ENCODE measurements at places on chromosomes 7 and 10.

- DNase-seq, result no peak
Measured at GRCh38 chr7:2181077-2181854, 51.5 kb downstream of the MAD1L1 start.

- DNase-seq, result no peak
Measured at GRCh38 chr7:16205466-16205865, 215.9 kb downstream of the CRPPA start.

- no peak for DNase-seq
Measured at GRCh38 chr7:128053991-128054390, 22.8 kb upstream of the LRRC4 start.

GRCh38 chr10:86804805-86805204 lies 48.4 kb downstream of the BMPR1A start:
- DNase-seq, result no peak

DNA sequence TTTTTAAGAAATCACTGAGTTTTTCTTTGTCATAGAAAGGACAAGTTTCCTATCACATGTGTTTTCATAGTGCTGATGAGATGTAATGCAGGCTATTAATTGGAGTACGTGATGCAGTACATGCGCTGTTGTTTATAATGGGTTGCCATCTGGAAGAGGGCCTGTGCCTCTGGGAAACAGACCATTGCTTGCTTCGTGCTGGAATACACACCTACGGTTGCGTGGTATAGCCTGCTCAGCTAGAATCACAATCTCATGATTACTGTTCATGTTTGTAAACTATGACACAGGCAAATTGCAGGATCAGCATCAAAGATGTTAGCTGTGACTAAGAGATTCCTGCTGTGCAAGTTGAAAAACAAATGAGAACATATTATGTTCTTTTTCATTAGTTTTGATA lies 107.2 kb upstream of the STEAP1B start:
- no peak for DNase-seq

DNA sequence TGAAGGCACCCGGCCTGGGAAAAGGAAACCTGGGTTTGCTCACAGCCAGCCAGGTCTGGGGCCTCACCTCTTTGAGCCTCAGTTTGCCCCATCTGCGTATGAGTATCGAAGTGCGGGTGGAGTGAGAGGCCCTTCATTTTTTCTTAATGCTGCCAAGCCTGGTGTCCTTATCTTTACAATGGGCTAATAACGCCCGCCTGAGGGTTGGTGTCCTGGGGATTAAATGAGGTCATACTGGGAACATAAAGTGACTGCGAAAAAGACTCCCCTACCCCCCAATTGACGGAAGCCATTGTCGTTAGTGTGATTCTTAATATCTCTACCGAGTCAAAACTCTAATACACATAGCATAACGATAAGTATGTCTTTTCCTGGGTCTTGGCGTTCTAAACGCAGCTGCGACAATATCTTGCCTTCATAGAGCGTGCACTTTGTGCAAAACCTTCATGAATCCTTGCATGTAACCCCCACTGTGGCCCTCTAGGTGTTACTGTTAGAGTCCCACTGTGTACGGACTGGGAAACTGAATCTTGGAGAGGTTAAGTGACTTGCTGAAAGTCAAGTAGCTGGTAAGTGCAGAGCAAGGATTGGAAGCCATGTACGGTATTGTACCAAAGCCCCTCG lies 11.4 kb upstream of the GRB10 start:
- no peak for DNase-seq

GRCh38 chr10:131848741-131849590 lies 51.8 kb upstream of the PPP2R2D start:
- no peak for DNase-seq

DNA sequence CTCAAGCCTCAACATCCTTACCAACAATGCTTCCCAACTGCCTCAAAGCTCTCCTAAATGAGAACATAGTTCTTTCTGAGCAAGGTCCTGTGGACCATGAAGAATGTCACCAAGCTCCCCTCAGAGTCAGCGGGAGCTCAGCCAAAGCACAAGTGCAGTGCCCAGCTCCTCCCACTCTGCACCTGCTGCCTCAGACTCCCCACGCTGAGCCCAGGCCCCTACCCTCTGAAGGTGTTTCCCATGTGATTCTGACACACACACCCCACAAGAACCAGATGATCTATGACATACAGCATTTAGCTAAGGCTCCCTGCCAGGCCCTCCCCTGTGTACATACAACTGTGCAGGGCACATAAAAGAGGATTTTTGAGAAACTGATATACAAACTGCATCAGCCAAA lies 19.2 kb downstream of the ERCC6 start:
- no peak for DNase-seq

DNA sequence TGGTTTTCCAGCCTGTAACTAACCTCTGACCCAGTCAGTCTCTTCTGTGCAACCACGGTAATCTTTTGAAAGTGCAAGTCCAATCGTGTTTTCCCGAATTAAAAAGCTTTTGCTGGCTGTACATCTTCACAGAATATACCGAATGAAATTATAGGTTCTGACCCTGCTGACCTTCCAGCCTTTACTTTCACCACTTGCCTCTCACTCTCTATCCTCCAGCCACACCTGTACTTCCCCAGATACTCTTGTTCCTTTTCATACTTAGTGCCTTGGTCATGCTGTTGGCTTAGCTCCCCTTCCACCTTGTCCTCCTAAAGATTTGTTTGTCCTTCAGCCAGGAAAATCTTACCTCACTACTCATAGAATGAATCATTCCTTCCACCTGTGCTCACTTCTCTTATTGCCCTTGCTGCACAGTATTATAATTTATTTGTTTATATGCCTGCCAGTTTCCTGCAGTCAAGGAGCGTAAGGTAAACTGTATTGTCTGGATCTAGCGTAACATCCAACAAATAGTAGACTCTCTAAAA lies 2.3 kb upstream of the PNPLA8 start:
- DNase-seq, result no peak

GRCh38 chr10:43350686-43351085 lies 20.8 kb upstream of the FXYD4 start:
- no peak for DNase-seq

GRCh38 chr10:972763-973162 lies 15.5 kb upstream of the GTPBP4 start:
- DNase-seq, result no peak

DNA sequence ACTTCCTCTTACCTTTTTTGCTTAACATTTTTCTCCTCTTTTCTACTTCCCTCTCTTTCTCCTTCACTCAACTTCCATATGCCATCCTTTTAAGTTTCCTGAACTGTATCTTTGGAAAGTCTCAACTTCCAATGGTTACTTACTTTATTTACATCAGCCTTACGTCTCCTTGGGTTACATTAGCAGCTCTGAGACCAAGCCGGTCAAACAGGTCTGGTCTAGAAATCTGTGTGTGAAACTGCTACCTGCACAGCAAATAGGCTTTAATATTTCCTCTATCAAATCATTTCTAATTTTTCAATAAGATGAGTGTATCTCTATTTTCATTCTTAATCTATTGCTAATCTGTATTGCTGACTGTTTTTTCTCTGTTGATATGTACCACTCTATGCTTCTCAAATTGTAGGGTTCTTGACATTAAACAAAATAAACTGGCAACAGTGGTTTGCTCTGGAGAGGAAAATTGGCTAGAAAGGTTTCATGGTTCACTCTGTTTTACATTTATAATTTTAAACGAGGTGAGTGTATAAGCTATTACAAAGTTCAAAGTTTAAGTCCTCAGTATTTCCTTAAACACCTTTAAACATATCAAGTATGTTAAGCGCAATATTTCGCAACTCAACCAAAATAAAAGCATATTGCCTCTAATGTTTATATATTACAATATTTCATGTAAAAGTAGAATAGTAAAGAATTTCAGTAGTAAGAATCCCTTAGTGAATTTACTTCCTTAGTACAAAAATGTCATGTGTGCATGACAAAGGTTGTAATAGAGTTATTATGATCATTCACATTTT lies 3.6 kb upstream of the SEMA3C start:
- DNase-seq, result no peak

DNA sequence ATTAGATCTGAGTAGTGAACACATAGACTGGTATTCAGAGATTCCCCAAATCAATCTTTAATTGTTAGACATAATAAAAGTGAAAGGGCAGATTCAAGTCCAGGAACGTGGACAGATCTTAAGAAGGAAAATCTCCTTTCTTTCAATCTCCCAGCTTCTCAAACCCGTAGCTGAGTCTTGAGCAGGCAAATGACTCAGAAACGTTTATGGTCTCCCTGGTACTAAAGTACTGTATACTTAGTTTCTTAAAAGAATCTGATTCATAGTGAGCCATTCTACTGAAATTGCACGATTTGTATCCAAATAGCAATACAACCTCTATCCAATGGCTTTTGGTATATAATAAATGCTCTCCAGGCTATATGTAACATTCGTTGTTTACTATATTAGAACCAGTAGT lies 140.4 kb upstream of the RHEB start:
- DNase-seq, result no peak

DNA sequence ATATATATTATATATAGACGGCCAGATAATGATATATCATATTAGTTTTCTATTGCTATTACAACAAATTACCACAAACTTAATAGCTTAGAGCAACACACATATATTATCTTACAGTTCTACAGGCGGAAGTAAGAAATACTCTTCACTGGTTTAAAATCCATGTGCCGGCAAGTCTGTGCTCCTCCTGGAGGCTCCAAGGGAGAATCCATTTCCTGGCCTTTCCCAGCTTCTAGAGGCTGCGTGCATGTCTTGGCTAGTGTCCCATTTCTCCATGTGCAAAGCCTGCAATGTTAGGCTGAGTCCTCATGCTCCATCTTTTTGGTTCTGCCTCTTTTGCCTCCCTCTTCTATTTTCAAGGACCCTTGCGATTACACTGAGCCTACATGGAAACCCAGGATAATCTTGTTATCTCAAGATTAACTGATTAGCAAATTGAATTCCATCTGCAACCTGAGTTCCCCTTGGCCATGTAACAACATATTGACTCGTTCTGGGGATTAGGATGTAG lies 23.9 kb upstream of the PNLIPRP3 start:
- DNase-seq, result no peak

DNA sequence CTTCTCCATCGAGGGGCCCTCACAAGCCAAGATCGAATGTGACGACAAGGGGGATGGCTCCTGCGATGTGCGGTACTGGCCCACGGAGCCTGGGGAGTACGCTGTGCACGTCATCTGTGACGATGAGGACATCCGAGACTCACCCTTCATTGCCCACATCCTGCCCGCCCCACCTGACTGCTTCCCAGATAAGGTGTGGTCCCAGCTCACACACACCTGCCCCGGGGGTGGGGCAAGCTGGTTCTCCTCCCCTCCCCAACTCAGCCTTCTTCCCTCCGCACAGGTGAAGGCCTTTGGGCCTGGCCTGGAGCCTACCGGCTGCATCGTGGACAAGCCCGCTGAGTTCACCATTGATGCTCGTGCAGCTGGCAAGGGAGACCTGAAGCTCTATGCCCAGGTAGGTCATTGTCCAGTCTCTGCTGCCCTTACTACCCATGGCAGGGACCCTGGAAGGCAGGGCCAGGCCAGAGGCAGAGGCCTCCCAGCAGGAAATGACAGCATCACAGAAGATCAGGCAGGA lies 11.0 kb downstream of the FLNC start:
- peak; percentile 55 for DNase-seq

DNA sequence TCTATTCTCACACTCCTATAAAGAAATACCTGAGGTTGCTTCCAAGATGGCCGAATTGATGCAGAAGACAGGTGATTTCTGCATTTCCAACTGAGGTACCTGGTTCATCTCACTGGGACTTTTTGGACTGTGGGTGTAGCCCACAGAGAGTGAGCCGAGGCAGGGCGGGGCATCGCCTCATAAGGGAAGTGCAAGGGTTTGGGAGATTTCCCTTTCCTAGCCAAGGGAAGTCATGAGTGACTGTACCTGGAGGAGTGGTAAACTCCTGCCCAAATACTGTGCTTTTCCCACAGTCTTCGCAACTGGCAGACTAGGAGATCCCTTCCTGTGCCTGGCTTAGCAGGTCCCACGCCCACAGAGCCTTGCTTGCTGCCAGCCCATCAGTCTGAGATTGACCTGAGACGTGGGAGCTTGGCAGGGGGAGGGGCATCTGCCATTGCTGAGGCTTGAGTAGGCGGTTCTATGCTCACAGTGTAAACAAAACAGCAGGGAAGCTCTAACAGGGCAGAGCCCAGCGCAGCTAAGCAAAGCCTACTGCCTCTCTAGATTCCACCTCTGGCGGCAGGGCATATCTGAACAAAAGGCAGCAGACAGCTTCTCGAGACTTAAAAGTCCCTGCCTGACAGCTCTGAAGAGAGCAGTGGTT lies 152.2 kb downstream of the ARL4A start:
- DNase-seq, result no peak

- peak; percentile 56 for DNase-seq
Measured at GRCh38 chr7:26681819-26682418, 182.5 kb downstream of the SKAP2 start.

DNA sequence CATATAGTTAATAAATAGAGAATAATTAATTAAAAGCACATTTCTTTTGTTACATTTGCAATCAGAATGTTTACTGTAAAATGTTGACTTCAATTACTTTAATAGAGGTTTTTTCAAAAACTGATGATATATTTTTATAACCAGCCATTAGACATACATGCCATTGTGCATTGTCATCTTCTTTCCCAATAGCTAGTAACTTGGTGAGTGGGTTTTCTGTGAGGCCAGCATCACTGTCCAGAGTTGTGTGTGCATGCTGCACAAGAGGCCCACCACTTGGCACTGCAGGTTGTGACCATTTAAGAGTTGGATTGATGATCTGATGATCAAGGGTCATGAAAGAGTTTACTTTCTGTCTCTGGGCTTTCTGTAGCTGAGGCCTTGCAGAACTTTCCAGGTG lies 46.5 kb downstream of the TFEC start:
- DNase-seq, result no peak

GRCh38 chr7:120337308-120337907 lies 64.4 kb downstream of the KCND2 start:
- no peak for DNase-seq

GRCh38 chr7:16416289-16417282 lies 4.8 kb downstream of the CRPPA start:
- DNase-seq, result peak; percentile 9

DNA sequence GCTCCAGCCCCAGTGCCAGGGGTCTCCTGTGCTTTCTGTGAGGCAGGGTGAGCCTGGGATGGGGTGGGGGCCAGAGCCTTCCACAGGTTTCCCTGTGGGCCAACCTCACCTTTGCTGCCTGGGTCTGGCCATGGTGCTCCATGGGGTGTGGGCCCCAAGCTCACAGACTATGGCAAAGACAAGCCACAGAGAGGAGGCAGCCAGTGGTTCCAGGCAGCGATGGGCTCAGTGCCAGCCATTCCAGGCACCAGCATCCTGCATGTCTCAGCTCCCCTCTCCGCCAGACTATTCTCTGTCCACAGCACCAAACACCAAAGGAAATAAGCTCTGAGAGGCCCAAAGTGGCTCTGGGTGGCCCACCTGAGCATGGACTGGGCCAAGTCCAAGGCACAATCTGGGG lies 133.5 kb downstream of the PTPN20 start:
- DNase-seq, result no peak

GRCh38 chr7:123539871-123540270 lies 5.5 kb upstream of the IQUB start:
- DNase-seq, result no peak

Data from B cell (primary cell).